ENCODE measurements at places on chromosomes 7 and 10. TPM values are rescaled to one million over a fixed set of nuclear protein-coding genes. Genes with fewer than 3 reads are reported as not detected.

NAPEPLD gene
- polyA plus RNA-seq: 3.3 TPM

HIBADH gene
- 45.3 TPM for polyA plus RNA-seq

ACTR3C gene
- polyA plus RNA-seq: 7.0 TPM

ZNF316 gene
- polyA plus RNA-seq: 13.0 TPM

DNA sequence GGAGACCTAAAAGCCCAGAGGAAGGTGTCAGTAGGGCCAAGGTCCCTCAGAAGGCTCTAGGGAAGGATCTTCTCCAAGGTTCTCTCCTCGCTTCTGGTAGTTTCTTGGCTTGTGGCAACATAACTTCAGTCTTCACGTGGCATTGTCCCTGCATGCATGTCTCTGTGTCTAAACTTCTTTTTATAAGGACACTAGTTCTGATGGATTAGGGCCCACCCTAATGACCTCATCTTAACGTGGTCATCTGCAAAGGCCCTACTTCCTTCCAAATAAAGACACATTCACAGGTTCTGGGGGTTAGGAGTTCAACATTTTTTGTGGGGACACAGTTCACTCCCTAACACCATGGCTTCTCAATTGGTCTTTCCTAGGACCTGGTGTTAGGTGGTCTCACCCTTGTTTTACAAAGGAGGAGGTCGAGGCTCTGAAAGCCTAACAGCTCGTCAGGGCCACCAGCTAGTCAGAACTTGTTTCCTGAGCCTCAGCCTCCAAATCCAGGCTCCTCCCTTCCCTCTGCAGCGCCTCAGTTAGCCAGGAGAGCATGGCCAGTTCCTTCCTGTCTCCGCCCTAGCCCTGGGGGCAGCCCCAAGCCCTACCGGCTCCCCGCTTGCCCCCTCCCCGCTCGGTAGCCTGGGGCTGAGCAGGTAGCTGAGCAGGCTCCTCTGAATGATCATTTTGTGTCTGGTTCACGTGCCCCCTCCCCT, 109.7 kb upstream of the PPIF start:
- DNase-seq: no peak
- H3K27ac ChIP-seq: peak overlapping the region; percentile 68
- H3K27me3 ChIP-seq: no peaks in the 10 kb centered on the region
- H3K4me1 ChIP-seq: peaks cover 45% of the 10 kb centered on the region
- no peak overlapping the region for H3K4me3 ChIP-seq
- H3K36me3 ChIP-seq: peaks cover 22% of the 10 kb centered on the region

DNA sequence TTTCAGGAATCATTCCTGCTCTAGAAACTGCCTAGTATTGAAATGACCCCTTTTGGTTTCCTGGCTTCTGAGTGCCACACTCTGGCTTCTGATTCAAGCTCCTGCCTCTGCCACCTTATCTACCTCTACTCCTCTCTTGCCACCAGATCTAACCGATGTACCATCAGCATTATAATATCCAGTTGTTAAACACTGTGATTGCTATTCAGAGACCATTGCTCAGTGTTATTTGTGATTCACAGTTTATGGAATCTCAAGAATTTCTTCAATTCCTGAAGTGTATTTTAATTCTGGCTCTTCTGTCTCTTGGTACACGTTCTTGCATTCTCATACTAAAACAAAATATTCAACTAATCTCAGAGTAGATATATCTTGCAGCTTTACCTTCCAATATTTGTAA, 88.7 kb downstream of the DYNC1I1 start:
- no peaks in the 10 kb centered on the region for H3K27me3 ChIP-seq
- no peaks in the 10 kb centered on the region for H3K36me3 ChIP-seq
- H3K27ac ChIP-seq: no peak overlapping the region
- no peak overlapping the region for H3K4me3 ChIP-seq
- no peaks in the 10 kb centered on the region for H3K4me1 ChIP-seq

DNA sequence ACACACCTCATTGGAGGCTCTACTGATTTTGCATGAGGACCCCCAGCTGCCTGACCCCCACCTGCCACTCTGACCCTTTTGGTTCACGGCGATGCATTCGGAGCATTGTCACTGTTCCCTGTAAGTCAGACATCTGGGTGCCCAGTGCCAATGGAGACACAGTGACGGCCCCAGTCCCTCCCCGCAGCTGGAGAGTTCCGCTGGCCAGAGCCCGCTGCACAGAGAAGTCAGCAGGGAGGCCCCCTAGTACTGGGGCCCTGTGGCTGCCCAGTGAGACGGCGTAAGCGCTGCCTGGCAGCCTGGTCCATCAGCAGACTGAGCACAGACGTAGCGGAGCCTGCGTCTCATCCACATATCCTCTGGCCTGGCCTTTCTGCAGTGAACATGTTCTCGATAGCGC, 77.5 kb downstream of the NKX6-2 start:
- no peaks in the 10 kb centered on the region for H3K27me3 ChIP-seq
- no peak for DNase-seq
- H3K4me3 ChIP-seq: no peak overlapping the region
- H3K27ac ChIP-seq: no peak overlapping the region
- peaks cover 80% of the 10 kb centered on the region for H3K36me3 ChIP-seq
- H3K4me1 ChIP-seq: peaks cover 17% of the 10 kb centered on the region

DNA sequence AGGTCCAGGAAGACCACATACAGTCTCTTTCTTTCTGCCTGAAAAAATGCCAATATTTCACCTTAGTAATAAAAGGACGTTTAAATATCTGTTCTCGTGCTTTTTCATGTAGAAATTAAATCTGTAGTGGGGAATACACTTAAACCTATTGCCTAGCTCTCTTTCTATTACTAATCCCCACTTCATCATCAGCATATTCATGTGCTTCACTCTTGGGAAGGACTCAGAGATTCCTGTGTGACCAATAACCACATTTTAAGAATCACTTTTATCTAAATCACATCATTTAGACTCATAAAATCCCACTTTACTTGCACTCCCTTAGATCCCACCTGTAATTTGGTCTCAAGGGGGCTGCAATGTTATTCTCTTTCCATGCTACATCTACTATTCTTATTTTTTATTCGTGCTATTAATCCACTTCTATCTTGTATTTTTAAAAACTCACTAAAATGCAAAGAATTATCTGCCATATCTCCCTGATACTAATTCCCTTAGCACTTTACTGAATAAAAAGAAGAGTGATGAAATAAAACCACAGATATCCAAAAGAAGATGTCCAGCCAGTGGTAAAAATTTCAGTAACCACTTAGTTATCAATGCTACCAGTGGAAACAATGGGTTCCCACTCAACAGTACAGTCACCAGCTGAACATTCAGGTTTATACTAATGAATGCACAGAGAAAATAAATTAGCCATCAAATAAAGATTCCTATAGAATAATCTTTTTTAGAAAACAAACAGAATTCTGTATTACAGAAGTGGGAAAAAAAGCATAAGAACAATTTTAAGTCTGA, 102.1 kb downstream of the PPP1R17 start:
- DNase-seq: no peak
- H3K4me1 ChIP-seq: no peaks in the 10 kb centered on the region
- H3K27me3 ChIP-seq: no peaks in the 10 kb centered on the region
- no peak overlapping the region for H3K27ac ChIP-seq

DNA sequence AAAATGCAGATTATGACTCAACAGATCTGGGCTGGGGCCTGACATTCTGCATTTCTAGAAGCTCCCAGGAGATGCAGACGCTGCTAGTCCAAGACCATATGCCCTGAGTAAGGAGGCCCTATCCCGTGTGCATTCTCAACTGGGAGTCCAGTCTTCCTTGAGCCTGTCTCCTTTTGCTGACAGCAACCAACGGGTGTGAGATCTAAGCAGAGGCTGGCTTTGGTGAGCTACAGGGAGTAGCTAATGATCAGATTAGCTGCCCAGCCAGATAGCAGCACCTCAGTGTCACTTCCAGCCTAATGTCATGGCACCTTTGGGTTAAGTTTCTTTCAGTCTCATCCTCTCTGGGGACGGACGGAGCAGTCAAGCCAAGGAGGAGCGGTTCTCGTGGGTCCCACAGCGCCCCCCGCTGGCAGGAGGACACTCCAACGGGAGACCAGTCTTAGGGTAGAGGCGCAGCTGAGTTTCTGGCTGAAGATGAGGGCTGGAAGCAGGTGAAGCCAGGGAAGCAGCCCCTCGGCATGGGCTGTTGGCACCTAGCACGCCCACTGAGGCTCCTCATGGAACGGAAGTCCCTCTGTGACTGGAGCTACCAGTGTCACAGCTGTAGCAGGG, 154.0 kb downstream of the CCDC3 start:
- no peak overlapping the region for H3K27ac ChIP-seq
- no peaks in the 10 kb centered on the region for H3K27me3 ChIP-seq
- no peak for DNase-seq
- H3K4me3 ChIP-seq: no peak overlapping the region

GRCh38 chr10:102299873-102300272, 54.5 kb downstream of the GBF1 start:
- H3K27me3 ChIP-seq: no peaks in the 10 kb centered on the region
- H3K4me1 ChIP-seq: peaks cover 22% of the 10 kb centered on the region
- no peak overlapping the region for H3K27ac ChIP-seq
- H3K36me3 ChIP-seq: no peaks in the 10 kb centered on the region
- DNase-seq: no peak

DNA sequence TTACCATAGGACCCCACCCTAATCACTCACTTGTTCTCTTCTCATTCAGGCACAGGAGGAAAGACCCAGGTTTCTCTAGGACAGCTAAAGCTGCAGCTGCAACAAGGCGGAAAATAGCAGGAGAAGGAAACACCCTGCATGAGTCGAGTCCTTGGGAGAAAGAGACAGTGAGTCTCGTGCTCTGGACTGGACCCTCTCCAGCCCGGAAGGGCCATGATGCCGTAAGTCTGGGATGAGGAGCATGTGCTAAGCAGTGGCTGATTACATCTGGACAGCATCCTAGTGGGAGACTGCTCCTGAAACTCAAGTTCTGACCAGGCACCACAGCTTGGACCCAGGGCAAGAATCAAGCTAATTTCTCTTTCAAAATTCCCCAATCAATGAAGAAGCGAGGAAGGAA, 39.4 kb downstream of the FBXW4 start:
- H3K4me3 ChIP-seq: no peak overlapping the region
- H3K4me1 ChIP-seq: no peaks in the 10 kb centered on the region
- no peaks in the 10 kb centered on the region for H3K27me3 ChIP-seq

GRCh38 chr7:31958226-31958625, 112.0 kb downstream of the PDE1C start:
- no peaks in the 10 kb centered on the region for H3K27me3 ChIP-seq
- no peak for DNase-seq
- no peak overlapping the region for H3K4me3 ChIP-seq

DNA sequence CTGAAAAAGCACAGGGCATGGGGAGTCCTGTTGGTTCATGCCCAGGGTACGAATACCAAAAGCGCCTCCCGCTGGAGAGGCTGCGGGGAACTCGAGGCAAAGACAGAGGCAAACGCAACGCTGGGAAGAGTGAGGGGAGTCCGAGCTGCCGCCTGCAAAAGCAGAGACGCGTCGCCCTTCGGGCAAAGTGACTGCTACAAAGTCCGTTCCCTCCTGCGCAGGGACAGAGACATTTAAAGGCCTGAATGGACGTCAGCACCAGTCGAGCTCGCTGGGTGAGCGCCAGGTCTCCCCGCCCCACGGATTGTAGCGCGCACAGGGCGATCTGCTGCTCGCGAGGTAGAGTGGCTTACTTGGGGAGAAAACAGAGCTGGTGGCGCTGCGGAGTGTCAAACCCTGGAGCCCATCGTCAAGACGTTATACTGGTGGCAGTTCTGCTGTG, 732.8 kb downstream of the ZWINT start:
- peak; percentile 38 for DNase-seq
- peaks cover 6% of the 10 kb centered on the region for H3K4me1 ChIP-seq
- H3K36me3 ChIP-seq: no peaks in the 10 kb centered on the region
- H3K27ac ChIP-seq: no peak overlapping the region

DNA sequence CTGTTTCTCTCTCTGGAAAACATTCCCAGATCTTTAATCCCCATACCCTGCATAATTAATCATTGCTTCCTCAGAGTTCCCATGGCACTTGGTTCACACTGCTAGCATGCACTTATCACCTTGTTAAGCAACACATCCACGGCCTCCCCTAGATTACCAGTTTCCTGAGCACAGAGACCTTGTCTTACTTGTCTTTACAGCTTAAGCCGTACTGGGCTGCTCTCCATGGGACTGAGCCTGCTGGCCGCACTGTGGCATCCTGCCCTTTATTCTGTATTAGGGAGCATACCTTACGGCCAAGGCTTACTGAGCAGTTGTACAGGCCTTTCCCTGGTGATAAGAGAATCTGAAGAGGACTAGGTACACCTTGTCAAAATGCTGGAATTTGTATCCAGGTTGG, 190.2 kb downstream of the REEP3 start:
- peak; percentile 72 for DNase-seq
- H3K4me3 ChIP-seq: no peak overlapping the region
- no peaks in the 10 kb centered on the region for H3K36me3 ChIP-seq
- H3K4me1 ChIP-seq: peaks cover 59% of the 10 kb centered on the region
- peak overlapping the region; percentile 39 for H3K27ac ChIP-seq

DNA sequence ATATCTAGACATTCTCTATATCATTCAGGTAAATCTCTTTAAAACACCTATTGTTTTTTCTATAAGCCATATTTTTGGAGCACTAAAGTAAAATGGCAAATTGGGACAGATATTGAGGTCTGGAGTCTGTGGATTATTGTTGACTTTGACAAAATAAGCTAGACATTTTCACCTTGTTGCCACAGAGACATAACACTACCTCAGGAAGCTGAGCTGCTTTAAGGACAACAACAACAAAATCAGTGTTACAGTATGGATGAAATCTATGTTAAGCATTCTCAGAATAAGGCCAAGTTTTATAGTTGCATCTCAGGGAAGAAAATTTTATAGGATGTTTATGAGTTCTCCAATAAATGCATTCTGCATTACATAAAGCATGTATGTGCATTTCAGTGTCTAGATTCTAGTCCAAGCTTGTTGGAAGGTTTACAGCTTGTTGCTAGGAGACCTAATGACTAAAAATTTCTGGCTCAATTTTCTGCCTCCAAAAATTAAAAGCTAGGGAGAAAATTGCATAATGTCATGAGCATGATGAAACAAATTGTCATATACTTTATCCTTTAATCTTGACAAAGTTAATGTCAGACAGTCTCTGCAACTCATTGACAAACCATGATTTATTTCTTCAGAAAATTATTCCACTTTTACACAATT, 18.3 kb downstream of the LIPM start:
- H3K36me3 ChIP-seq: peaks cover 3% of the 10 kb centered on the region
- no peak overlapping the region for H3K4me3 ChIP-seq
- DNase-seq: peak; percentile 83
- H3K4me1 ChIP-seq: no peaks in the 10 kb centered on the region

DNA sequence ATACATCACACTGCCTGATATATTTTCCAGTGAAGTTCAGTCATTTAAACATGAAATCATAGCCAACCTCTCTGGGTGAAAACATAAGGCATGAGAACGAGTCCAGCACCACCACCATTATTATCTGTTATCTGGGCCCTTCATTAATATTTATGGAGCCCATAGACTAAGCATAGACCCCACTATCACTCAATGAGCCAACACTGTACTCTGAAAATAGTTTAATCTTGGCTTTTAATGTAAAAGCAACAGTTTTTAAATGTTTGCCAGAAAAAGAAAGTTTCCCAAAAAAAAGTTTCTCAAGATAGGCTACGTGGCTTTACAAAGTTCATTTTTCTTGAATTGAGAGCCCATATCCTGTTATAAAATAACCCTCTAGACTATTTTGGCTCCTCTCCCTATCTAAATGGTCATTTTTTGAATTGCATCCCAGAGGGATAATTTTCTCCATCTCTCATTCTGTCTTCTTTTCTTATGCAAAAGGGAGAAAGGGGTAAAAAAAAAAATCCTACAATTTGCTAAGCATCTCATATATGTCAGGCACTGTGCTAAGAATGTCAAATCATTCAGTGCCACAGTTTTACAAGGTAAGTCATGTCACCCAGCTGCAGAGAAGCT, 66.1 kb downstream of the FZD1 start:
- H3K4me3 ChIP-seq: no peak overlapping the region
- no peak overlapping the region for H3K27ac ChIP-seq
- H3K4me1 ChIP-seq: no peaks in the 10 kb centered on the region
- no peaks in the 10 kb centered on the region for H3K36me3 ChIP-seq
